NCI-H526 treated with DMSO at 0.1 percent for 48 hours (cell line): ENCODE measurements at places on chromosomes 7 and 10.
A peak's percentile ranks its signal among the peaks of the same experiment; 100 is the strongest.

- DNase-seq = no peak
Observed at GRCh38 chr10:111126077-111126476, 49.2 kb downstream of the ADRA2A start.

DNA sequence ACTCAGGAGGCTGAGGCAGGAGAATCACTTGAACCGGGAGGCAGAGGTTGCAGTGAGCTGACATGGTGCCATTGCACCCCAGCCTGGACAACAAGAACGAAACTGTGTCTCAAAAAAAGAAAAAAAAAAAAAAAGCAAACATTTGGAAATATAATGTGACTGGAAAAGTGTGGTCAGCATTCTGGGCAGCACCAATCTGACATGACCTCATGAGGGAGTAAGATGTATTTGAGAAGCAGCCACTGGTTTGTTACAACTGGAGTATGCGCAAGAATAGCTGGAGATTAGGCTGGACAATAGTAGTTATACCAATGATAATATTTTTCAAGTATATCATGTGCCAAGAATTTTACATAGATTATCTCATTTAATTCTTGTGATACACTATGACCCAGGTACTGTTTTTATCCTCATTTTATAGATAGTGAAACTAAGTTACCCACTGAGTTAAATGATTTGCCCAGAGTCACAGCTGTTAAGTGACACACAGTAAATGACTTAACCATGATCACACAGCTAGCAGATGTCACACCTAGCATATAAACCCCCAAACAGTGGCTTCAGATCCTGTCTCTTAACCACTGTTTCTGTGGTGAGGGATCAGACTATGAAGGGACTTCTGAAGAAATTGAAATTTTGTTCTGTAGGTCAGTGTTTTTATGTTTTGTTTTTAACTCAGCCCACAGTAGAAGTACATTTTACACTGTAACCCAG lies 11.1 kb downstream of the MCU start:
- no peak for DNase-seq

GRCh38 chr10:53356616-53357349 lies 584.2 kb upstream of the MBL2 start:
- no peak for DNase-seq

- DNase-seq = no peak
Observed at GRCh38 chr7:20218279-20218678, 1.1 kb upstream of the MACC1 start.

DNA sequence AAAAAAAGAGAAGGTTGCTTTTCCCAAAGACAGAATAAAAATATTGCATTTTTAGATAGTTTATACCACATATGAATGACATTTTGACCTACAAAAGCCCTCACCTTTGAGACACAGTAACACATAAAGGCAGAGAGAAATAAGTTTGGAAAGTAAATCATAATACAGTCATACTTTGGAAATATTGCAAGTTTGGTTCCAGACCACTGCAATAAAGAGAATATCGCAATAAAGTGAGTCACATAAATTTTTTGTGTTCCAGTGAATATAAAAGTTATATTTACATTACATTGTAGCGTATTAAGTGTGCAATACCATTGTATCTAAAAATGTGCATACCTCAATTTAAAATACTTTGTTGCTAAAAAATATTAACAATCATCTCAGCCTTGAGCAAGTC lies 40.3 kb downstream of the CCDC71L start:
- DNase-seq = no peak

GRCh38 chr7:27134392-27134791 lies 3.8 kb upstream of the HOXA4 start:
- no peak for DNase-seq

DNA sequence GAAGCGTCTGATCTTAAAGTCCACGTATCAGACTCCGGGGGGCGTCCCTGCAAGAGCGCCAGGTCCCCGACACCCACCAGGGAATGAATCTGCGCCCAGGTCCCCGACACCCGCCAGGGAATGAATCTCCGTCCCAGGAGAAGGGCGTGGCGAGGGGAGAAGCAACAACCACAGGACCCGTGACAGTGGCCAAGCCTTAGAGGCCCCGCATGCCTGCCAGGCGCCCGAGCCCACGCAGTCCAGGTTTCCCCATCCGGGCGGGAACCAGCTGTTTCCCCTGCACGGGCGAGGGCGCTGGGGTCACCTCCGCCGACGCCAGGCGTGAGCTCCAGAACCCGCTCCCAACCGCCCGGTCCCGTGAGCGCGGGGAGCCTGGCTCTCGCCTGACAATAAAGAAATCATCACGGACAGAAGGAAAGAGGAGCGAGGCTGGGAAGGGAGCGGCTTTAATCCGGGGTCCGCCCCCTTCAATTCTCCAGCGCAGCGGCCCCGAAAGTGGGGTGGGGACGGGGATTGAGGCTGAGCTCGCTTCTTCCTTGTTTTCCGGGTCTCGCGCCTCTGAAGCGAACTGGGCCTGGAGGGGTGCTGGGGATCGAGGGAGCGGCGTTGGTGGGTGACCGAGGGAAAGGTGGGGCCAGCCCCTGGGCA lies 29.0 kb upstream of the BMS1 start:
- DNase-seq = no peak

DNA sequence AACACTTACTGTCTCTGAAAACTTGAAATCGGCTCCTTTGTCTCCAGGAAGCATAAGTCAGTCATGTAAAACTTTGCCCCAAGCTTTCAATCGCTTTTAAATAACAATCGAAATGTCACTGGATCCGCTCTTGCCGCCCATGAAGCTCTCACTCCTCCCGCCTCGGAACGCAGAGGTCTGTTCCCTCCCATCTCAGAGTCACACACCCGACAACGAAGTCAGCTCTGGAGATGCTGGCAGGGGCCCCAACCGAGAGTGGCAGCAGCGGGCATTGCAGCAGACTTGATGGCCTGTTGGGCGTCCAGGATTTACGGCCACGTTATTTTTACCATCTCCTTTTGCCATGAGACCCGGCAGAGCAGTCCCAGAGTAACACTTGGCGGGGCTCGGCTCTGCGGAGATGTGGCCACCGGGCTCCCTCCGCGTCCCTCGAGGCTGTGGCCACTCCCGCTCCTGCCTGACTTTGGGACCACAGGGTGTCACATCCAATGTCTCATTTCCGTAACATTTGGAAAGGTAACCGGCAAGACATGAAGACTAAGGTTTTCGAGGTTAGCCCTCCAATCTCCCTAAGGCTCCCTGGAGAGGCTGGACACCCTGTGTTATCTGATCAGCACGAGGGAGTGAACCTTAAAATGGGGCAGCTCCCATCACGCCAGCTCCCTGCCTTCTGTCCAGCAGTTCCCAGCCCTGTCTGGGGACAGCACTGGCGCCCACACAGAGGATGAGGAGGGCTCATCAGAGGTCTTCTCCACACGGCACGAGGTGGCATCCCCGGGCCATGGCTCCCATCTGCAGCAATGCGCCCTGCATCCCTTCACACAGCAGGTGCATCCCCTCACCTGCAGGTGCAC lies 62.8 kb upstream of the ADGRA1 start:
- DNase-seq = no peak

GRCh38 chr10:71206911-71207310 lies 5.5 kb upstream of the UNC5B start:
- no peak for DNase-seq

GRCh38 chr10:97016728-97017473 lies 168.9 kb downstream of the SLIT1 start:
- DNase-seq = no peak

DNA sequence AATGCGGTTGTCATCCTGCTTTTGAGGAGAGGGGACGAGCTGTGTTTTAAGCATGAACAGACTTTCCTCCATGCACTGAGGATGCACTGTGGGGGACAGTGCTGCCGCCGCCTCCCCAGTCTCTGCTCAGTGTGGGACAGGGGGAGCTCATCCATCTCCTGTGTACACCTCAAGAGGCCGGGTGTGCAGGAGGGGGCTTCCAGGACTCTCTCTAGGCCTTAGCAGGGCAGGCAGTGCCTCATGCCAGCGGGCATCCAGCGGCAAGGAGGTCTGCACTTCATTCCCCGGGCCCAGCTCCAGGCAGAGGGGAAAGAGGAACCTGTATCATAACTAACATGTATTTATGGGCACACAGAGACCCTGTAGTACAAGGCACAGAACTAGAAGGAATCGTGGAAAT lies 89.7 kb downstream of the DIP2C start:
- no peak for DNase-seq

- DNase-seq = no peak
Observed at GRCh38 chr7:33379891-33380525, 250.6 kb downstream of the BBS9 start.

DNA sequence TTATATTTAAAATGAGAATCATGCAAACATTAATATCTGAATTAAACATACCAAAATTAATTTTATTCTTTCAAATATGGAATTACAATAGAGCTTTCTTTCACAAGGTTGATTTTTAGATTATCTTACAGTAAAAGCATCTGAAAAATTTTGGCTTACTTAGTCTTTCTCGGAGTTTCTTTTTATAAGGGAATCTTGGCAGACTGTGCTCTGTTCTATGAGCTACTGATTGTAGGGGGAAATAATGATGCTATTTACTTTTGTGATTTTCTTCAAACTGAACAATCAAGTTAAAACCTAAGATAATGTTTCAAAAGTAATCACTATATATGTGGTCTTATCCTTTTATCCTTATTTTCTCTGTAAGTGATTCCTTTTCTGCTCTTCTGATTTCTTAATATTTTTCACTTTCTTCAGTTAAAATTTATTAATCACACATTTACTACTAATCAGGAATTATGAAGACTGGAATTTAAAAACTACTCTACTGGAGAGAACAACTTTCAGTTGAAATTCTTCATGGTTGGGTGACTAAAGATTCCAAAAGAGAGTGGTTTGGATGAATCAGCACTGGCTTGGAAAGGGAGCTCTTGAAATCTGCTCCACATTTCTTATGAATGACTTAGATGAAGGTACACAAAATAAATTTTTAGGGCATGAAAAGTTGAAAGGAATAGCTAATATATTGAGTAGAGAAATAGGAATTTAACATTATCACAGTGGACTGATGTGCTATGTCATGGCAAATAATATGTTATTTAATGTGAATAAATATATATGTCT lies 103.9 kb downstream of the PPP1R9A start:
- DNase-seq = no peak

GRCh38 chr10:117226813-117227451 lies 14.0 kb upstream of the SLC18A2 start:
- no peak for DNase-seq

GRCh38 chr10:92387289-92387940 lies 96.4 kb downstream of the MARCHF5 start:
- no peak for DNase-seq

GRCh38 chr7:44565097-44565794 lies 8.5 kb downstream of the DDX56 start:
- no peak for DNase-seq

DNA sequence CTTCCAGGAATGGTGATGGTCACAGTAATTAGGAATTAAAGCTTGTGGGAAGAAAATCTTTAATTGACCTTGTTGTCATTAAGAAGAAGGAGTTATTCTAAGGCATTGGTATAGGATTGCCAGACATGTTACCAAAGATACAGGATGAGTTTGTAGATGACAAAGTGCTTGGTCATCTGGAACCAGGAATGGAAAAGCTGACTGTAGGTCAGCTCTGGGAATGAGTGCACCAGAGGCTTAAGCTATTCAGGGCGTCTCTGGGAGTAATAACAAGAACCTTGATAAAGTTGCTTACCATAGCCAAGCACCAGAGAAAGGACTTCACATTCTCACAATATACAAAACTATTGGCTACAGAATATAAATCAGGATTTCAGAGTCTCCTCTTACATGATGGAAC lies 89.0 kb downstream of the PHTF2 start:
- DNase-seq = no peak

GRCh38 chr10:131464789-131465188 lies 153.3 kb upstream of the TCERG1L start:
- DNase-seq = no peak

GRCh38 chr7:154777489-154777888 lies 225.4 kb downstream of the PAXIP1 start:
- peak; percentile 11 for DNase-seq

- DNase-seq = no peak
Observed at GRCh38 chr10:48879451-48879850, 60.2 kb downstream of the LRRC18 start.

DNA sequence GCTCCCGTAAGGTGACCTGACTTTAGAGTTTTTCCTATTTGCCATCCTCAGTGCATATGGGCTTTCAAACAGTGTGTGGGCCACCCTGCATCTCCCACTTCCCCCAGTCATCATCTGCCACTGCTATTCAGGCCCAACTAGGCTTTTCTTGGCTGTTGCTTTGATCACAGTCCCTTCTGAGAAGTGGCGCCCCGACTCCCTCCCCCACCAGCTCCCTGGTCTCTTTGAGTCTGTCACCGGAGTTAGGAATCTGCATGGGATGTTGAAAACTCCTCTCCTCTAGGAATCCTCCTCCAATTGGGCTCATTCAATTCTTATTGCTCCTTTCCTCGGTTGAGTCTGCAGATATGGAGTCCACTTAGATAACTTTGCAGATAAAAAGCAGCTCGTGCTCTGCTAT lies 32.1 kb downstream of the HIF1AN start:
- DNase-seq = no peak

DNA sequence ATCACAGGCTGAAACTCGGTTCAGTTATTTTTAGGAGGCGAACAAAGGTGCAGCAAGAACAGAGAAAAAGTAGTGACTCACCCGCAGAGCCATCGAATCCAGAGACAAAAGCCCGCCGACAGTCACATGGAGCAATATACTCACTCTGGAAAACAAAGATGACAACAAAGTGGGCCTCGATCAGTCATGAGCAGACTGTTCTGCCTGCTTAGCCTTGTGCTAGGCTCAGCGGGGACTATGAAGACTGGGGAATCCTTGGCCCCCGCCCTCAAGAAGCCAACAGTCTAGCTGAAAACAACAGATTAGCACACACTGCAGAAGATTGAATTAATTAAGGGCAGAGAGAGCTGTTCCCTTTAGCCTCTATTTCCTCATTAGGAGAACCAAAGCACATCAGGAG lies 30.4 kb downstream of the XPNPEP1 start:
- no peak for DNase-seq

GRCh38 chr10:94591461-94592205 lies 46.0 kb downstream of the HELLS start:
- no peak for DNase-seq

- DNase-seq = no peak
Observed at GRCh38 chr7:91620827-91621226, 259.7 kb downstream of the MTERF1 start.

- no peak for DNase-seq
Observed at GRCh38 chr7:38306914-38307313, 33.5 kb upstream of the TARP start.

DNA sequence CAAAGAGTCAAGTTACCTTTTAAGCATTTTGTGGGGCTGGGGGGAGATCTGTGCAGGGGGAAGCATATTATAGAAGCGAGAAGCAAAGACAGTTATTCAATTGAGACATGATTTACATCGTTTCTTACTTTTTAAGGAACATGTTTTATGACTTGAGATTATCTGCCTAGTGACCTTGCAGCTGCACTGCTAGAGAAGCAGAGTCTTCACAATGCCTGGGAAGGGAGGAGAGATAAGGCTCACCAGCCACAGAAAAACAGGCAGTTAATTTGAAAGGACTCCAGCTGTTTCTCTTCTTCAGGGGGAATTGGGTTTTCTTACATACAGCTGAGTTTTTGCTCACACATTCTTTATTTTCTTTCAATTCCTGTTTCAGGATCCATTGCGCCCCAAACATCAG lies 31.0 kb downstream of the PHYH start:
- DNase-seq = no peak
